ENCODE measurements at places on chromosomes 2 and 18.

DNA sequence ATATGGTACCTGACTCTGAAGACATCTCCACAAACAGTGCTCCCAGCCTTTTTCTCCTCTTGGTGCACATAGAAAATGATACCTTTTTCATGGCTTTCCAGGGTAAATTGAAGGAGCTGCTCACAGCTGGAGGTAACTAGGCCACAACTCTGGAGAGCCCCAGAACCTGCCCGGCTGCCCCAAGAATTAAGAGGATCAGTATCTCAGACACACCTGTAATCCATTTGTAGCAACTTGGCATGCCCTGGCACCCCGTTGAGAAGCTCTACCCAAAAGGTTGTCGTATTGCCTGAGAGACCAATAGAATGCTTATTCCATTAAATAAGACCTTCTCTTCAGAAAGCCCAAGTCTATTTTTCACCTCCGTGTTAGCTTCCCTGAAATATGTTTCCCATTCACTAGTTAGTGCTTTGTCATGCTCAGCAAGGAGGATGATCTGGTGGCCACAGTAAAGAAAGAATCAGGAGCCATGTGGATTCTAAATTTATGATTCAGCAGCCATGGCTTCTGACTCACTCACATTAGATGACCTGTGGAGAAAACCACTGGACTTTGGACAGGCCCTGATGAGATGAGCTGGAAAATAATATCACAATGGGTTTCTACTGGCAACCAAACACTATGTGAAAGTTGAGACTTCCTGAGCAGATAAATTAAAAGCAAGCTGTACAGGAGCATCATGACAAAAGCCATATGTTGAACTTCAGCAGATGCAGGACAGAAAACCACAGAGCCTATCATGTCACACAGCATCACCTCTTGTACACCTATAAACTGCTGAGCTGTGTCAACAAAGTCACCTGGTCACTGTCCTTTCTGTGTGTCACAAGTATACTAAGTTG is 253.3 kb upstream of the OSR1 start:
- peak; percentile 98 for DNase-seq

DNA sequence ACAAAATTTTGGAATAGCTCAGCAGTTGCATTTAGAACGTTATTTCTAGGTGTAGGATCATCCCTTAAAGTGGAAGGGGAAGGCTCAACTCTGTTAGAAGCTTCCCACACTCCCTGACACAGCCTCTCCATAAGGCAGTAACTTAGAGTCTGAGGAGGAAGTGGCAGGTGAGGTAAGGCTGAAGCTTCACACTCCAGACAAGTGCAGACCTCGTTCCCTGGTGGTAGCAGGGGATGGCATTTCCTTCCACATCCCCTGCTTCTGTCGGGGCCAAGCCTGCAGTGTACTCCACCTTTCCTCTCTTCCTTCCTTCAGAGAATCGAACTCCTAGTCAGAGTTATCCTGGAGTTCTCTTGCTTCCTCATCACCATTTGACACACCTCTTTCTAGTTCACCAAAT is 224.7 kb downstream of the CYRIA start:
- no peak for DNase-seq

DNA sequence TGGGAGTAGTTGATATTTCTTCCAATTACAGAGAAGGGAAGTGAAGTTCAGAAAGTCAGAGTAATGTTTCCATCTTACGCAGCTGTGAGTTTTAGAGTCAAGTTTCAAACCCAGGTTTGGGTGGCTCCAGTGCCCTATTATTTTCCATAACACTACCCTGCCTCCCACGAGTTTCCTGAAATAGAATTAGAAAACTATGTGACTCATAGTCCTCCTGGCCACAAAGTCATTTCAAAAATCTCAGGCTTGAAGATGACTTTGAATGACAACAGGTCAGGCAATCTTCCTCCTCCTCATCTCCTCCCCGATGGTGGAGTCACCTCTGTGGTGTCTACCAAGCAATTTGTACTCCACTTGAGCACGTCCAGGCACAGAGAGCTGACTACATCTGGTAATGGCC is 212.3 kb upstream of the TRIB2 start:
- DNase-seq: peak; percentile 61

DNA sequence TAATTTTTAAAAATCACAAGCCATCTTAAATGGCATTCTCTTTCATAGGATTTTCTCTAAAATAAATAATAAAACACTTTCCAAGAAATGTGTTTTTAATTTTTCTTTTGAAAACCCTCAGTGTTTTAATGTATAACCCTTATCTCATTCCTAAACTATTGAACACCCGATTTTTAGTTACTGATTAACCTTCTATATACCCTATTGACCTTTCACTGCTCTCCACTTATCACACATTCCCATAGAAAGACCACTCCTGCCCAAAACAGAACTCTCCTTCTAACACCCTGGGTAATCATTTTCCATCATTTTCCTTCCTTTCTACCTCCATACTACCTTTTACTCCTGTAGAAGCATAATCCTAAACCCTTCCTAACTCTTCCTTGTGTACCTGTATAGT is 102.4 kb downstream of the EPC2 start:
- DNase-seq: no peak

- no peak for DNase-seq
Measured at GRCh38 chr18:45580127-45580526, 35.1 kb upstream of the SLC14A2 start.

GRCh38 chr2:197952540-197953202 is 148.3 kb downstream of the PLCL1 start:
- DNase-seq: no peak

DNA sequence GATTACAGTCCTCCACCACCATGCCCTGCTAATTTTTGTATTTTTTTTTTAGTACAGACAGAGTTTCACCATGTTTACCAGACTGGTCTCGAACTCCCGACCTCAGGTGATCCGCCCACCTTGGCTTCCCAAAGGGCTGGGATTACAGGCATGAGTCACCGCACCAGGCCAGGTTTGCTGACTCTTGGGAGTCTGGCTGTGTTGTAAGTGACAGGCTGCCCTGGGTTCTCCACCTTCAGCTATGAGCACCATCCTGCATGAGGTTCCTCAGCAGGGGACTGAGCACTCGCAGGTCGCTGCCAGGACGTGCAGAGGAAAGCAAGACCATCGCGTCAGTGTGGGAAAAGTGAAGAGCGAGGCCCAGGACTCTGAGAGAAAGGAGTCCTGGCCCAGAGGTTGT is 112.6 kb upstream of the NDUFV2 start:
- no peak for DNase-seq

DNA sequence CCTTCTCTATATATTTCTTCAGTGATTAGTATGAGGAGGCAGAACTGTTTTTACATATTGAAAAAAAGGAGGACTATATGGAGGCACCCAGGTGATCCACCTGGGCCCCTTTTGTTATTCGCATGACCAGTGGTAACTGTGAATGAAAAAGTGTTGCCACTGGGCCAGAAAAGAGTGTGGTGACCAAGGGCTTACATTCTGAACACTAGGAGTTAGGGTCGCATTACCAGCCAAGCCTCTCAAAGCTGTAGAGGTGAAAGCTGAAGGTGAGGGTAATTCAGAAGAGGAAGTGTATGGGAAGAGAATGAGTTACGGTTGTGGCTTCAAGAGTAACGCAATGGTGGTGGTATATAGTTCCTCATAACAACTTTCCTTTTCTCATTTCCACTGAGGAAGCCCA is 487.6 kb downstream of the TMEM182 start:
- no peak for DNase-seq

DNA sequence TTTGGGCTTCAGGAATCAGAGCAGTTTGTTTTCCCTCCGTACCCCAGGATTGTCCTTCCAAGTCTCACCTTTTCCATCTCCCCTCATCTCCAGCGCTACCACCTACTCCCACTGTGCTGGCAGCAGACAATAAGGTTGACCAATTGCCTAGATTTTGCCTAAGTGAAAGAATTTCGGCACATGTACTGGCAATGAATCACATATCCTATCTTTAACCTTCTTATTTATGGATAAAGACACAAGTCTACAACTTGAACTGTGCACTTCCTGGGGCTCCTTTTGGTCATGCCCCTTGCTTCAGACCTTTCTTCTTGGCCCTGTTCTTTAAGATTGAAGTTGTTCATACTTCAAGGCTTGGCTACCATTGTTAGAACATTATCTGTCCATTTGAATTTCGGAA is 71.4 kb downstream of the KCMF1 start:
- no peak for DNase-seq

DNA sequence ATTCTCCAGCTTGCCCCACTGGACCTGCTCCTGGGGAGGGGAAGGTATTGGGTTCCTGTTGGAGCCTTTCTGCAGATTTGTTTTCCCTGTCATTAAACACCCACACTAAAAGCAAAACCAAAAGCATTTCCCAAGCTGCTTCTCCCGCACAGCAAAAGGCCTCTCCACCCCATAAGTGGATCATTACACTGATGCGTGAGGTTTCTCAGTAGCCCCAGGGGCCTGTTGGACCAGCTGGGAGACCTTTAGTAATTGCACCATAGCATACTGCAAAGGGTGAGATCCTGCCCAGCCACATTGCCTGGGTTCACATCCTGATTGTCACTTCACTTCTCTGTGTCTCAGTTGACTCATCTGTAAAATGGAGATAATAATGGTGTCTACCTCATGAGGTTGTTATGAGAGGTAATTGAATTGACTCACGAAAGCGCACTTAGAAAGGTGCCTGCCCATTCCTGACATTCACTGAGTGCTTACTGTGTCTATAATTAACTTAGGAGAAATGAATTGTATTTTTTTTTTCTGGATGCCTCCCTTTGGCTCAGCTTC is 43.9 kb downstream of the TOGARAM2 start:
- no peak for DNase-seq

GRCh38 chr2:233061591-233062450 is 1.7 kb downstream of the INPP5D start:
- no peak for DNase-seq

DNA sequence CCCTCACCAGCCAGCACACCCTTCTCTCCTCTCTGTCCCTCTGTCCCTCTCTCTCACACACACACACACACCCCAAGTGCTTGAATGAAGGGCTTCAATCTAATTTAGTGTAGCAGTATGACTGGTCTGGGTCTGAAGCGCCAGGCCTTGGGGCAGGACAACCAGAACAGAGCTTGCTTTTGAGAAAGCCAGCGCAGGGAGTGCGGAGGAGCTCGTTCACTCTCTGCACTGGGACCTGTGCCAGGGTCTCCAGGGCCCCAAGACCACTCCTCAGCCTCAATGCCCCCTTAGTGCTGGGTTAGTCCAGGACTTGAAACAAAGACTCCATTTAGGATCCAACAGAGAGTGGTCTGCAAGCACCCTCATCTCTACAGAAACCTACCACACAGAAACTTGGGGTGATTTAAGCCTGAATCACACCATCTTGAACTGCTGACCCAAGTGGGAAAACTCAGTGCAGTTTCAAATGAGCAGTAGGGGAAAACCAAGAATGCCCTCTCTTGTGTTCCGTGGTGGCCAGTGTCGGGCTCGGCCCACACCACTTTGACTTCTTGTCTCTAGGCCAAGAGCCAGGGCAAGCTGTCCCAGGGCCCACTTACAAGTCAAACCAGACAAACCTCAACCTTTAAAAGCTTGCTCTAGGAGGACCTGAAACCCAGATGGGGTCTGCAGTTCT is 66.6 kb upstream of the WIPF1 start:
- DNase-seq: peak; percentile 21

- no peak for DNase-seq
Measured at GRCh38 chr2:42788882-42789281, 3.5 kb downstream of the HAAO start.

- no peak for DNase-seq
Measured at GRCh38 chr2:111626865-111627163, 257.2 kb downstream of the ANAPC1 start.

DNA sequence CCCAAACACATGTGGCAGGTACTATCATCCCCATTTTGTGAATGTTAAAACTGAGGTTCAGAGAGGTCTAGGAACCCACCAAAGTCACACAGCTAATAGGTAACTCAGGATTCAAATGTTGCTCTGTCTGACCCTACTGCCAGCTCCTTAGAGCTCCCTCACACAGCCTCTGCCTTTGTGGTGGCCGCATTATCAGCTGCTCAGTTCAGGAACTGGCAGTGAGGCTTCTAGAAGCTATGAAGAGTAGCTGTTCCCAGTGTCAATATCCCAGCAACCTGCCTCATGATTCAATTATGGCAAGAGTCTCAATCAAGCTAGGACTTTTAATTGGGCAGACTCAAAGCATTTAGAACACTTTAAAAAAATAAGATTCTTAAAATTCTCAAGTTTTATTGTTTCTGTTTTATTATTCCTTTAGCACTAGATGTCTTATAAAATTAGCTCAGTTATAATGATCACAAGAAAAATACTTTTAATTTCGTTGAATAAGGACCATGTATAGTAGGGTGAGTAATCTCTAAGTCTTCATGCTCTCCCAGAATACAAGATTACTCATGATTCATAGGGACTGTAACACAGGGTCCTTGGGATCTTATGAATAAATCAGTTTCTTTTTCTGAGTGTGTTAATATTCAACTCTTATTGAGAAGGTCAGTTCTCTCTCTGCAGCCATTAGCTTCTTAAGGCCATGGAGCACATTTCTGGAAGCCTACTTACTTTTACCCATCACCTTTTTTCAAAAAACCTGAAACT is 342.7 kb downstream of the RND3 start:
- DNase-seq: no peak

DNA sequence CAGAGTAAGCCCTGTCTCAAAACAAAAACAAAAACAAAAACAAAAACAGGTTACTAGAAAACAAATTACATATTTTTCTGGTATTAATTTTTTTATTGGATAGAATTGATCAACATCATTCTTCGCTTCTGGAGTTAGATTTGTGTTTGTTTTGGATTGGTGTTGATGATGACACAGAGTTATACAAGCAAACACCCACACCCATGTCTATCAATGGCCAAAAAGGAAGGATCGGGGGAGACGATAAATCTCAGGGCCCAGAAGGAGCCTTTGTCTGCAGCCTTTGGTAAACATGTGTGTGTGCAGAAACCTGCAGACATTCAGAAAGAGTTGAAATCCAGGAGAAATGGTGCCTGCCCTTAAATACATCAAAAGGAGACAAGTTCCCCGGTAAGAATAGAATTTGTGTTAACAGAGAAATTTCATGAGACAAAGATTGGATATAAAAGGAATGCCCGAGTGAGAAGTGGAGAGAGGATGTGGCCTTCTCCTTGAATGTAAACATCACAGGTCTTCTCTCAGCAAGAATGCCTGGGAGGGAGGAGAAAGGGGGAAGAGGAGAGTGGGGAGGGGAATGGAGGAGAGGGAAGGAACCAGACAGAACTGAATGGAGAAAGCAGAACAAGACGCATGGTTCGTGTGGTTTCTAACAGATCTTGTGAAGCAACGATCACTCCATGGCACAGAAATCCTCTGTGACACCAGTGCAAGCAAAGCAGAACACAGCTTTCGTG is 40.4 kb upstream of the TMEM178A start:
- DNase-seq: peak; percentile 7

DNA sequence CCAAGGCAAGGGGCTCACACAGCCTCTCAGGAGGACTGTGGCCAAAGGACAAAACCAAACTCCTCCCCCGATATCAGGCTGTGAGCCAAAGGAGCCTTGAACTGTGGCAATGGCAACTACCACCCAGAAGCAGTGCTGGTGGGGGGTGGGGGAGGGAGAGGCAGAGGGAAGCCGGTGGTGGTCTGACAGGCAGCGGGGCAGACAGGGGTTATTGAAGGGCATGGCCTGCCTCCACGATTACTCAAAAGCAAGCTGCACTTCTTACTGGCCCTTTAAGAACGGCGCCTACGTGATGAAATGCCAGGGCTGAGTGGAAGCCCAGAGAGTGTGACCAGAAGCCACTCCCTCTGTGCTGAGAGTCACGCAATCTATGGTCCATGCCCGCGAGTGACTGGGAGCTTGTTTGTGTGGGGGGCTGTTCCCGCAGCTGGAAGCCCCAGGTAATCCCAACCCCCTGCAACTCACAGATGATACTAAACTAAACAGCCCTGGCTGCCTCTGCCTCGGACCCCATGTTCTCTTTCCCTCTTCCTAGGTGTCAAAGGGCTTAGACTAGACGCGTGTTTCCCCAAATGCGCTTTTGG is 128.2 kb upstream of the CXCR4 start:
- DNase-seq: peak; percentile 24

- no peak for DNase-seq
Measured at GRCh38 chr2:26758790-26759321, 5.2 kb upstream of the SLC35F6 start.
